Activated CD8-positive, alpha-beta memory T cell treated with anti-CD3 and anti-CD28 coated beads, Interleukin-2, amount 10 ng/mL, durations not matched to agents 7 days and 5 days (primary cell): ENCODE measurements at places on chromosomes 2 and 18.

GRCh38 chr18:808502-808901, 3.5 kb downstream of the YES1 start:
- no peak for DNase-seq

GRCh38 chr2:184302506-184302905, 295.8 kb upstream of the ZNF804A start:
- DNase-seq = no peak

DNA sequence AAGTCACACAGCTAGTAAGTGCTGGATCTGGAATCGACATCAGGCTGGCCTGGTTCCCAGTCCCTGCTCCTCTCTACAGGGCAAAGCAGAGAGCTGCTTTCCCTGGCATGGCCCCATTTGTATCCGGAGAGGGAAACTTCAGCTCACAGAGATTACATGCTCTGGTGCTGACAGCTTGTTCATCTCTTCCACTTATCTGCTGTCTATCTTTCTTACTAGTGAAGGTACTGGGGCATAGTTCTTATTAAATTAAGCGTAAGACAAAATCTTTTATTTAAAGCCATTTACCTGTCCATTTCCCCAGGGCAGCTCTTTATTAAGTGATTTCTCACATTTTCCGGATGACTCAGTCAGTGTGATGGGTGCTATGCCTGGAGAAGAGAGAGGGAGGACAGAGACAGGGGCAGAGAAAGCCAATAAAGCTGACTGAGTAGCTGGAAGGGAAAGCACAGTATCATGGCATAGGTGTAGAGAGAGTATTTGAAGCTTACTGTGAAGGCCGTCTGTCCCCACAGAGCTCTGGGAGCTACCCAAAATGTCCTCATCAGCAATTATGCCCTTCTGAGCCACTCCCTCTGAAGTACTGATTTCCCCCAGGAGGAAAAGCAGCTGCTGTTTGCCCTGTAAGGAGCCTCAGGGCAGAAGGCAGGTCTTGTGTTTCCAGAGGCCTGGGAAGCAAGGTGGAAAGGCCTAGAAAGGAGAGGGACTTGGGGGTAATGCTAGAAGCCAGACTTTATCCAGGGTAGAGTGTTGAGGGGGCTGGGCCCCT, 44.1 kb upstream of the EPAS1 start:
- no peak for DNase-seq

DNA sequence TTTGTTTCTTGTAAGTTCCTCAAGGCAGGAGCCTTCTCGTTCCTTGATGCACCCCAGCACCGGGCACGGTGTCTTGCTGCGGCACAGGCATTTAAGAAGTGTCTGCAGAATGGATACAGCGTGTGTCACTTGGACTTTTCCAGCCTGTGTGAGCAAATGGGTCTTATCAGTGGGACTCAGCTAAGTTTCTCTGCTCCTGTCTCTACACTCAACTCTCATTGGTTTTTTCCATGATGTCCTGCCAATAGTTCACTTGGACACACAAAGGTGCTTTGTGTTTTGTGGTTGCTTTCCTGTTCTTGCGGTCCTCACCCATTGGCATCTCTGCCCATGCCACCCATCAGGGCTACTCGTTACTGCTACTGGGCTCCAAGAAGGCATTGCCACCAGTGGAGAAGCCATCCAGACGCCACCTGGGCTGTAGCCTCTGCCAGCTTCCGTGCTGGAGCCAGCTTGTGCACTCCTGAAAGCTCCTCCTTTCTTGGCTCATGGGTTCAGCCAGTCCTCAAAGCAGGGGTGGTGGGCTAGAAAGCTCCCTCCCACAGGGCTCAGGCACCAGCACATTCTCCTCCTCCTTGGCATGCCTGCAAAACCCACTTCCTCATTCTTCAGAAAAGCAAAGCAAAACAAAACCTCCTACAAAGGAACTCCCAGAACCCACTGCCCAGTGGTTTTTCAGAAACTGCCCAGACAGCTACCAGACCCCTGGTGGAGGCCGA, 41.4 kb downstream of the IL1R2 start:
- DNase-seq = no peak

- no peak for DNase-seq
These were observed 99.0 kb upstream of the COPS8 start for GRCh38 chr2:236986524-236987330.

GRCh38 chr2:40394031-40394430, 57.9 kb downstream of the SLC8A1 start:
- no peak for DNase-seq

DNA sequence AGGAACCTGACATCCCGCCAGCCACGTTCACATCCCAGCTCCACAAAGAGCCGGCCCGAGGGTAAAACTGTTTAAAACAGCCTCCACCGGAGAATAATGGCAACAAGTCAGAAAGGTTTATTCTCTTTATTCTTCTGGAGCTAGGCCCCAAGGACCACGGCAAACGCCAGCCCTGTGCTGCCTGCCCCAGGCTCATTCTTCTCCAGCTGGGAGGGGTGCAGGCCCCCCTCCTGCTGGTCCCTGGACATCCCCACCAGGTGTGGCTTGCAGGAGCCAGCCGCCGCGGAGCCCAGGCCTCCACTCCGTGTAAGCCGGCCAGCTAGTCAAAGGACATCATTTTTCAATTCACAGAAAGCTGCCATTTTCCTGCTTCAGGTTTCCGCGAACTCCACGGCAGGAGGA, 65.8 kb upstream of the SALL3 start:
- no peak for DNase-seq

DNA sequence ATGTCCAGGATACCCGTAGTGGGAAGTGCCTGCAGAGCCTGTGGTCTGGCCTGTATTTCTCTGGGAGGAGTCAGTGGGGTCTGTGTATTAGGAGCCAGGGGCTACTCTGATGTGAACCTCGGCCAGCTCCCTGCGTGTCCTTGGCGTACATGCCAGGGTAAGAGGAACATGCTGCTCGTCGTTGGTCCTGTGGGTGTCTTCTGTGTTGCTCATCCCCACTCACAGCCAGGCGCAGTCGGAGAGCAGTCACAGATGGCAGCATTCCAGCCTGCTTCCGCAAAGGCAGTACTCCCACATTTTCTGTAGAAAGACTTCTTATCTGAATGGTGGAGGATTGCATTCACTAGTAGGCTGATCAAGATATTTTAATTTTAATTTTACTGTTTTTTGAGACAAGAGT, 84.9 kb downstream of the DGKD start:
- DNase-seq = no peak

DNA sequence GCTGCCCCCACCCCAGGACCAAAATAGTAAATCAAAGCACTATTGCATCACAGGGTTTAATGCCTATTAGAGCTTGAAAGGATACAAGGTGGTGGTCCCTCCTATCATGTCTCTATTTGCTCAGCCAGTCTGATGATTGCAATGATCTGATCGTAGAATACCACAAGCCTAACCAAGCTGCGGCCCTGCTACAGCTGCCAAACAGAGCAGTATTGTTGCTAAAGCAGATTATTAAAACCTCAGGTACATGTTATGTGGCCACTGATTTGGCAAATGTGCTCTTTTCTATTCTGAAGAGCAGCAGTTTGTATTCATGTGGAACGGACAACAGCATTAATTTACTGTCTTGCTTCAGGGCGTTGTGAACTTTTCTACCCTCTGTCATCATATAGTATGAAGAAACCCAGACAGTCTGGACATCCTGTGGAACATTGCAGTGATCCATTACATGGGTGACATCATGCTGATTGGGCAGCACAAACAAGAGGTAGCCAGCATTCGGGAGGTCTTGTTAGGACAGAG, 8.4 kb upstream of the VAPA start:
- DNase-seq = no peak
